Breast epithelium (tissue), 4 donors: ENCODE measurements at places on chromosomes 7 and 10.

- no peak overlapping the region for H3K27ac ChIP-seq
- H3K27me3 ChIP-seq, result no peaks in the 10 kb centered on the region
- DNase-seq, result no peak
- no peaks in the 10 kb centered on the region for H3K36me3 ChIP-seq
- no peaks in the 10 kb centered on the region for H3K4me1 ChIP-seq
These were observed 70.0 kb downstream of the CABCOCO1 start for GRCh38 chr10:61732629-61733278.

DNA sequence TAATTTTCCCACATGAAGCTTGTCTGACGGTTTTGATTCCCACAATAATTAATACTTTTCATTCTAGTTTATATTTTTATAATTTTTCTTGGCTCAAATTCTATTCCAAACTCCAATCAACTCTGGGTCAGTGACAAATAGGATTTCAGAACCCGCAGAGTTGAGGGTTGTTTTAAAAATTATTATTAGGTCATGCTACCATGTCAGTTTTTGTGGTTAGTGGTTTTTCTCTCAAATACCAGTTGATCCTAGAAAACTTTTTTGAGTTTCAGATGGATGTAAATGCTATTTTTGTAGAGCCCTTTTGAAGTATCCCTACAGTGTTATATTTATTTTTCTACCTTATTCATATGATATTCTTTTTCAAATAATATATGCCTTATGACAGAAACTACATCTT lies 237.4 kb downstream of the SEMA3D start:
- H3K4me1 ChIP-seq, result no peaks in the 10 kb centered on the region
- H3K4me3 ChIP-seq, result no peak overlapping the region
- no peaks in the 10 kb centered on the region for H3K27me3 ChIP-seq

GRCh38 chr10:70234668-70235447 lies 1.6 kb upstream of the PPA1 start:
- DNase-seq, result no peak
- H3K4me3 ChIP-seq, result no peak overlapping the region
- H3K36me3 ChIP-seq, result no peaks in the 10 kb centered on the region
- no peaks in the 10 kb centered on the region for H3K4me1 ChIP-seq

GRCh38 chr7:102849079-102849478 lies 63.7 kb upstream of the LRRC17 start:
- no peaks in the 10 kb centered on the region for H3K4me1 ChIP-seq
- H3K4me3 ChIP-seq, result no peak overlapping the region

GRCh38 chr10:62027841-62028501 lies 126.5 kb downstream of the ARID5B start:
- no peaks in the 10 kb centered on the region for H3K36me3 ChIP-seq
- H3K27me3 ChIP-seq, result no peaks in the 10 kb centered on the region
- no peaks in the 10 kb centered on the region for H3K4me1 ChIP-seq
- no peak overlapping the region for H3K4me3 ChIP-seq

- no peaks in the 10 kb centered on the region for H3K27me3 ChIP-seq
- H3K27ac ChIP-seq, result peak overlapping the region; percentile 85
- no peak for DNase-seq
These were observed 63.1 kb downstream of the TMEM209 start for GRCh38 chr7:130141884-130142653.

DNA sequence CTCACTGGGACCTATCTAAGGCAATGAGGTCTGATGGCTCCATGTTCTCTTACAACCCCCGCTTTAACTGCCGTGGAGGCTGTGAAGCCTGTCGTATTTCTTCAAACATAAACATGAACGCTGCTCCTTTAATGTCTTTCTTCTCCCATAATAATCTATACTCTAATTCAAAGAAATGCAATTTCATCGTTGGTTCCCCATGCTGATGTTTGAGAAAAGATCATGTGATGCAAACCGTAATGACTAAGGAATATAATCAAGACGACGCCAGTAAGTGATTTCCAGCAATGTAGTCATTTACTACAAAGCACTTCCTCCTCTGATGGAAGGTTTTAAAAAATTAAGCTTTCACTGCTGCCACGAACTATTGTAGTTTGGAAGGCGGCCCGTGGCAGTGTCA lies 102.6 kb upstream of the NEBL start:
- H3K27ac ChIP-seq, result no peak overlapping the region
- H3K4me3 ChIP-seq, result no peak overlapping the region
- no peaks in the 10 kb centered on the region for H3K36me3 ChIP-seq
- no peaks in the 10 kb centered on the region for H3K4me1 ChIP-seq

DNA sequence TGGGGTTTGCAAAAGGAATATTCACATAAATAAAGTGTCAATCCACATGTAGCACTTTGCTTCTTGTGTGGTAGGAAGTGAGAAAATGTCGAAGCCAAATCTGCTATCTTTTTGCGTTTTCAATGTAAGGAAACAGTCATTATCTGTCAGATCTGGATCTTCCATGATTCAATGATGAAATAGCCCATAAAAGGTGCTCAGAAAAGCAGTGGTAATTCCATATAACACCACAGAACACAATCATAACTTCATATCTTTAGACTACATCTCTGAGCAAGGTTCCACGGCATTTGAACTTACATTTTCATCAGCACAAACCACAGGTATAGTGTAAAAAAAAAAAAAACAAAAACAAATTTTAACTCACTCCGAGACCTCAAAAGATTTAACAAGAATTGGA lies 39.9 kb upstream of the EGR2 start:
- no peaks in the 10 kb centered on the region for H3K36me3 ChIP-seq
- DNase-seq, result no peak
- H3K27ac ChIP-seq, result no peak overlapping the region
- H3K27me3 ChIP-seq, result no peaks in the 10 kb centered on the region
